Right lobe of liver (tissue), 6 donors: ENCODE measurements at places on chromosomes 12 and 14. TPM values are rescaled to one million over a fixed set of nuclear protein-coding genes. Genes with fewer than 3 reads are reported as not detected.
A peak's percentile ranks its signal among the peaks of the same experiment; 100 is the strongest.

- no peak for DNase-seq
These were observed 57.3 kb downstream of the FLRT2 start for GRCh38 chr14:85587151-85587711.

- DNase-seq, result peak; percentile 69
These were observed 6.0 kb downstream of the TMCC3 start for GRCh38 chr12:94644141-94644979.

The NRL gene
- total RNA-seq, result 1.5 TPM

GRCh38 chr12:26275313-26276131 lies 80.1 kb downstream of the SSPN start:
- DNase-seq, result no peak

- no peak for DNase-seq
These were observed 693.8 kb upstream of the TBX3 start for GRCh38 chr12:115377779-115378178.
